ENCODE measurements at places on chromosomes 3 and 15.

DNA sequence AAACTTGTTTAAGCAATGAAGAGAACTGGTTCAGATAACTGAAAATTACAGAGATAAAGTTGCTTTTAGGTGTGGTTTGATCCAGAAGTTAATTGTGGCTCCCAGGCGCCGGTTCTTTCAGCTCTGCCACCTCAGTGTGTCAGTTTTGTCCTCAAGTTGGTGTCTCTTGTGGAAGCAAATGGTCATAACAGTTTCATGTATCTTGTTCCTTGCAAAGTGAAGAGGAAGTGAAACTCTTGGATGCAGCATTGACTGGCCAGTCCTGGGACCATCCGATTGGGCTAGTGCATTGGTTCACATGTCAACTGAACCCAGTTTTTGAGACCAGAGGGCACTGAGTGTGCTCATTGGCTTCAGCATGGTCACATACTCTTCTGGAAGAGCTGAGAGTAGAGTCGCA lies 181.4 kb upstream of the GRM7 start:
- DNase-seq, result no peak

- no peak for DNase-seq
These were observed 57.1 kb downstream of the CAPN7 start for GRCh38 chr3:15263120-15263519.

- no peak for DNase-seq
These were observed 40.5 kb upstream of the GYG1 start for GRCh38 chr3:148950806-148951205.

DNA sequence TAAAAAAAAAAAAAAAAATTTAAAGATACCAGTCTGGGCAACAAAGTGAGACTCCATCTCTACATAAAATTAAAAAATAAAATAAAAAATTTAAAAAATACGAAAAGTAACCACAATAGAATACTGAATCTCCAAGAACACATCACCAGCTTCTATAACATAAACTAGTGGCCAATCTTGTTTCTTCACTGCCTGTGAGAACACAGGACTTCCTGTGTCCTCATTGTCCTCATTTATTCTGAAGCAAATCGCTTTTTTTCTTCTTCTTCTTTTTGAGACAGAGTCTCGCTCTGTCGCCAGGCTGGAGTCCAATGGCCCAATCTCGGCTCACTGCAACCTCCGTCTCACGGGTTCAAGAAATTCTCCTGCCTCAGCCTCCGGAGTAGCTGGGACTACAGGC lies 28.6 kb upstream of the RAB7A start:
- DNase-seq, result no peak

DNA sequence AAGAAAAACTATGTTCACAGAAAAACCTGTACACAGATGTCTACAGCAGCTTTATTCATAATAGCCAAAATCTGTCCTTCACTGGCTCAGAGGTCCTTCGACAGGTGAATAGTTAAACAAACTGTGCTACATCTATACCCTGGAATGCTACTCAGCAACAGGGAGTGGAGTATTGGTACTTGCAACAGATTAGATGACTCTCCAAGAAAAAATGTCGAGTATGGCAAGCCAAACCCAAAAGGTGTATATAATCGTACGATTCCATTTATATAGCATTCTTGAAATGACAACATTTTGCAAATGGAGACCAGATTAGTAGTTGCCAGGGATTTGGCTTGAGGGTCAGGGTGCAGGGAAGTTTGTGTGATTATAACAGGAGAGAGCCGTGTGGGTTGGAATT lies 22.4 kb upstream of the RGMA start:
- no peak for DNase-seq

GRCh38 chr3:31622636-31623288 lies 90.0 kb downstream of the STT3B start:
- no peak for DNase-seq

- no peak for DNase-seq
These were observed 67.7 kb downstream of the CD200R1L start for GRCh38 chr3:112779011-112779410.

- no peak for DNase-seq
These were observed 157.7 kb downstream of the RBMS3 start for GRCh38 chr3:29438580-29438979.

GRCh38 chr15:77497110-77497737 lies 76.5 kb downstream of the HMG20A start:
- DNase-seq, result no peak

DNA sequence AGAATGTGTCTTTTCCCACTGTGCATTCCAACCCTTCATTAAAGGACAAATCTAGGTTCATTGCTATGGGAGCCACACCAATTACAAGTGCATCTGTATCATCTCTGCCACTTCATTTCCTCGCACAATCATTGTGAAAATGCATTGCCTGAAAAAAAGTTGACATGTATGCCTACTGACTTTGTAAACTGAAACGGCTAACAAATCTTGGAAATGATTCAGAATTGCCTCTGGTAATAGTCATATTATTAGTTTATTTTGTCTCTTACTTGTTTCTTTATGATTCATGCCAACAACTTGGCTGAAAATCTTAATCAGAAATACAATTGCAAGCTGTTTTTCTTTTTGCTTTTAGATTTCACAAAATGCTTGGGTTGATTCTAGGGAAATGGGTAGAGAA lies 497.1 kb downstream of the ZIC1 start:
- DNase-seq, result no peak

- peak; percentile 56 for DNase-seq
These were observed 13.7 kb upstream of the PARP6 start for GRCh38 chr15:72285927-72286516.

DNA sequence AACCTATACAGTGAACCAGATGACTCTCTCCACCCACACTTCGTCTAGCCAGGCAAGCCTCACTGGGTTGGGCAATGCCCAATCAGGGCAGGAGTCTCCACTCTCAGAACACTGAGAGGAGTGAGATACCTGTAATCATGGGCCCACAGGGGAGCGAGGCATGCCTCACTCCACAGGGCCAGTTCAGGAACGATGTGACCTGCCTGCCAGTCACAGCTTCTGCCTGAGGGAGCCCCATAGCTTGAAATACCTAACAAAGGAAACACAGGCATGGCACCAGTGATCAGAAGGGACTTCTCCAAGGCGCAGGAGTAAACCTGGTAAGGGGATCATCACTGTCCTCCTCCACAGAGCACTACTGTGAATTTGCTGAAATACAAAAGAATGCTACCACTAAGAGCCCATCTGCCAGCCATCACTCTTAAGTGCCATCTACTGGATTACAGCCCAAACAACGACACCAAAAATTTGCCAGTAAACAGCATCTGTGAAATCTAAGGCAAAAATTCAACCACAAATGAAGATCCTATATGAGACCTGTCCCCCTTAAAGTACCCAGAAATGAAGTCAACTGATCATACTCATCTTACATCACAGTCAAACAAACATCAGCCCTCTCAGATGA lies 689.9 kb upstream of the SEMA6D start:
- no peak for DNase-seq

DNA sequence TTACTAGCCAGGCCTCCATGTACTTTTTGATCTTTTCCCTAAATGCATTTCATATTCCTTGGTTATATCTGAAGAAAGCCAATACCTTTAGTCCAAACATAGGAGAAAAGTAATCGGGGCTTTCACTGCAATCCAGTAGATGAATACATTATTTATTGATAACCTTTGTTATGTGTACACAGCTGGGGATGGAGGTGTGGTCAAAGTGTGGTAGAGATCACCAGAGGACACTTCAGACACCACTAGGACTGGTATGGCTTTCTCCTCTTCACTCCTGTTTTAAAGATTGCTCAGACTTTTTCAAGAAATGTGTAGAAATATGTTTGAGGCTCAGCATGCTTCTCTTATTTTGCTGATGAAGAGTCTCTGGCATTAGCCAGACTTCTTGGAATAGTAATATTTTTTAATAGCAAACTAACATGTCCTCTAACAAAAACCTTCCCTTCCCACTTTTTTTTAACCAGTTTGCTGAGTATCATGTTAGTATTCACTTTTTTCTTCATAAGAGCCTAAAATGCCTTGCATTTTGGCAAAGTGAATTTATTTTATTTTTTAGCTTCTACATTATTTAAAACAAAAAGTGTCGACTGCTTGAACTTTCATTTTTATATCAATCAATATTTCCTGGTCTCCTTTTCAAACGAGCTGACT lies 65.6 kb upstream of the MBNL1 start:
- DNase-seq, result no peak

DNA sequence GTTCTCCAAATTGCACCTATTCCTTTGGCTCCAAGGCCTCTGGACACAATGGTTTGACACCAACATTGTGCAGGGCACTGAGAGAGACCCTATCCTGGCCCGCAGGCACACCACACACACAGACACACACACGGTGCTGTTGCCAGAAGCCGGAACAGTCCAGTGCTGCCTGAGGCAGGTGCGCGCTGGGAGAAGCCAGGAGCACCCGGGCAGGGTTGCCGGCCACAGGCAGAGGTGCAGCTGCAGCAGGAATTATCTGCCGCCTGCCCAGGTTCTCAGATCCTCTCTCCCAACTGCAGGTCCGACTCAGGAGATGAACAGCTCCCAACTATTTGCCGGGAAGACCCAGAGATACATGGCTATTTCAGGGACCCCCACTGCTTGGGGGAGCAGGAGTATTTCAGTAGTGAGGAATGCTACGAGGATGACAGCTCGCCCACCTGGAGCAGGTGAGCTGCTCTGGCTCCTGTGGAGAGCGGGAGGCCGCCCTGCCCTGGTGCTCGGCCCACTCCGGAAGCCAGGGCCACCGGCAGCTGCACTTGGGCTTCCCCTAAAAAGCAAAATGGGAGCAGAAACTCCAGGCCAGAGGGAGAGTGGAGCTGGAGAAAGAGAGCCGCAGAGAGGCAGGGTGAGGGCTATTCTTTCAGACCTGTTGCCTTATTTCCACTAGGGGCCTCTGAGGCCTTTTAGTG lies 42.9 kb downstream of the CHDH start:
- DNase-seq, result no peak

GRCh38 chr3:61090389-61091169 lies 160.7 kb downstream of the FHIT start:
- DNase-seq, result no peak

GRCh38 chr3:36366308-36366707 lies 14.0 kb upstream of the STAC start:
- no peak for DNase-seq

- no peak for DNase-seq
These were observed 14.5 kb downstream of the BTD start for GRCh38 chr3:15616053-15616452.

DNA sequence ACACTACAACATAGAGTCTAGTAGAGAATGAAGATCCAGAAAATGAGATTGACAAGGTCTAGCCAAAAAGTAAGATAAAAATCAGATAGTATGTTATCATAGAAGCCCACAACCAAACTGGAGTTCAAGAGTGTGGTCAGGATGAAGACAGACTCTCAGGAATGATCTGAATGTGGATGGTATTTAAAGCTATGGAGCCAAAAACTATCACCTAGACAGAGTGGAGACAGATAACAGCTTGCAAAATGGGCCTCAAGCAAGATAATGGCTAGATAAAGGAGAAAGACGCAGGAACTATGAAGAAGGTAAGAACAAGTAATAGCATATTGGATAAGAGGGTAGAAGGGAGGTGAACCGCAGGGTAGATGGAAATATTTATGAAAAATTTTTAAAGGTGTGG lies 35.4 kb downstream of the ZMAT3 start:
- DNase-seq, result no peak

GRCh38 chr15:82655606-82656005 lies 8.4 kb upstream of the CPEB1 start:
- DNase-seq, result no peak

GRCh38 chr3:174439331-174440252 lies 419.5 kb upstream of the NAALADL2 start:
- peak; percentile 7 for DNase-seq

DNA sequence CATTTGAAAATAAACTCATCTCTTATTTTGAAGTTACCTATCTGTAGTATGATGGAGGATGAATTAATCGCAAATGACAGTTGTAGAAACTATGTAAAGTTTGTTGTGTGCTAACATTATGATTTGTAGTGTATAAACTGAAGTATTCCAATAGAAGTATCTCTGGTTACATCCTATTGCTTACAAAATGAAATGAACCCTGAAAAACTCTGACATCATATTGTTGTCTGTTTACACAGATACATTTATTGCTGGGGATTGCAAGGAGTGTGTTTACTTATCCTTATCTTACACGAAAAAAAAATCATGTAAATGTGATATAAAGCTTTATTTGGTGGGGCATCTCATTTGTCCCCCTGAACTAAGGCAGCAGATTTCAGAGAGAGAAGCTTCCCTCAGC lies 2.6 kb upstream of the ABHD10 start:
- no peak for DNase-seq

GRCh38 chr3:127732879-127733350 lies 60.2 kb downstream of the ABTB1 start:
- DNase-seq, result no peak

- DNase-seq, result no peak
These were observed 3.1 kb upstream of the ANPEP start for GRCh38 chr15:89817701-89818280.

DNA sequence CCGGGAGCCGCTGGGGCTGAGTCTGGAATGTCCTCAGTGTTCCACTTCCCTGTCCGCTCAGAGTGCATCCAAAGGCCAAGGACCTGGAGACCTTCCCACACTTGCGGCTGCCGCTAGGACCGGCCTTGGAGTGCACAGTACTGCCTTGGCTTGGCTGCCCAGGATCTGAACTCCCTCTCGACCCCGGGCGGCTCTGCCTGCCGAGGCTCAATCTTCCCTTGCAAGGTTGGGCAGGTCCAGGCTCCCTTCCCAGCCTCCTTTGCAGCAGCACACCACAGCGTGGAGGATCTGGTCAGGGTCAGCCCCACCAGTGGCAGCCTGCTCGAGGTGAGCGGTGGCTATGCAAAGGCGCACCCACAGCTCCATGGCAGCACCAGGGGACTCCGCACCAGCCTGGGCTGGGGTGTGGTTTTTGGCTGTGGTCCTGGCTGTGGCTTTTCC lies 69.2 kb downstream of the PLXNA1 start:
- DNase-seq, result no peak

GRCh38 chr3:2334921-2335320 lies 236.3 kb downstream of the CNTN4 start:
- no peak for DNase-seq

DNA sequence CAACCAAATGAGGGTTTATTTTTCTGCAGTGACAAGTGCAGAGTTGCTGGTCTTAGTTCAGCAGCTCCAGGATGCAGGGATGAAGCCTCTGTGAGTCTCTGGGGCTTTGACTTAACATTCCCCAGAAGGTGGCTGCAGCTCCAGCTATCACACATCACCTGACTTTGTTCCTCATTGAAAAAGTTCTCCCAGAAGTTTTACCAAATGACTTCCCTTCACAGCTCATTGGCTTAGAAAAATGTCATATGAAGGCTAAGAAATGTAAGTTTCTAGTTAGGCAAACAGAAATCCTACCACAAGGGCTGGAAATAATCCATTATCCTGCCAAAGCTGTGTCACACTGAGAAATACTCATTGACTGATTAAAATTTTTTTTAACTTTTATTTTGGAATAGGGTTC lies 184.9 kb downstream of the MINAR1 start:
- no peak for DNase-seq
